ENCODE measurements at places on chromosomes 1 and 21.

- no peak for DNase-seq
These were observed 27.2 kb upstream of the NFIA start for GRCh38 chr1:61055110-61055614.

DNA sequence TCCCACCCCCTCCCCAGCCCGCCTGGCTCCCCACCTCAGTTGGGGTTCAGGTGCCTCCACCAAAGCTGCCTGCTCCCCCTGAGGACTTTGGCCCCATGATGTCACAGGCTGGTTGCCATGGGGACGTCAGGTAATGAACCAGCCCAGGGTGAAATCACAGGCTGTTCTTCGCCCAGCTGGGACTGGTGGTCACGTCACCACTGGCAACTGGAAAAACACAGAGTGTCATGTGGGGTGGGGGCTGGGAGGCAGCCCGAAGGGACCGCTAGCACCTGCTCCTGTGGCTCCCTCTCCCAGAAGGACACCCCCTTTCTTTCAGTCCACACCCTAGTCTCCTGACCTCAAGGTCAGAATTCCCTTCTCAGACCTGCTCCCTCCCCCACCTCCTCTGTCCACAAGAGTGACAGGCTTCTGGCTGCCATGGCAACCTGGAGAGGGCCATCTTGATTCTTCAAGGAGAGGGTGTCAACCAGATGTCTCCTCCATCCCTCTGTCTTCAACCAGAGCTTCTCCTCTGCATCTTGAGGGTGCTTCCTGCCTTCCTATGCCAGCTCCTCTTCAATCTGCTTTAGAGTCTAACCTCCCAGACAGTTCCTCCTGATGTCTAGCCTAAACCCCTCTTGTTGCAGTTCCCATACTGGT is 6.2 kb downstream of the FAM131C start:
- no peak for DNase-seq

- no peak for DNase-seq
These were observed 14.4 kb downstream of the SARS1 start for GRCh38 chr1:109228167-109228566.

- no peak for DNase-seq
These were observed 53.3 kb upstream of the SYT14 start for GRCh38 chr1:209884665-209885117.

- no peak for DNase-seq
These were observed 12.3 kb downstream of the DDX20 start for GRCh38 chr1:111768023-111768422.

DNA sequence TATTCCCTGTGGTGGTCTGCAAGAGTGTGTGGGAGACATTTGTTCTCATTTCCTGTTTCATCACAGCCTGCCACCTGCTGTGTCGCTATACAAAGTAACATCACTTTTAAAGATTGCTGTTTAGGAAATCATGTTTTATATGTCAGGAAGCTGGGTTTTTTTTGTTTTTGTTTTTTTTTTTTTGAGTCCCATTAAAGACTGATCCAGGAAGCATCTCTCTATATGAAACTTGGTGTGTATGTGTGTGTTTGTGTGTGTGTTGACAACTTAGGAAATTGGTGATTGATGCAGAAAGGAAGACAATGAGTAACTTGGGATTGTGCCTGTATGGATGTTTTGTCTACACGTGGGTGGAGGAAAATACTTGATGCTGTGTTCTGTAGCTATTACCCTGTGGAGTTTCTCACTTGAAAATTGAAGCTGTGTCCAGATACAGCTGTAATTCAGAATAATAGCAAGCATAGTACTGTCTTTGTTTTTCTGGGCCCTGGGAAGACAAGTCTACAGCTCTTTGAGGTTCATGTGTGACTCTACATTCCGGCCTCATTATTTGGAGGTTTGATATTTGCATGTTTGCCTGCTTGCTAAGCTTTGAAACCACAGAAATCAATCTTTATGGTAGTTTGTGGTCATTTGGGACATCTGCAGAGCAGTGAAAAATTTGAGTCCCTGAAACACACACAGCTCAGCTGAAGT is 47.9 kb downstream of the LAMC1 start:
- DNase-seq = no peak

- DNase-seq = no peak
These were observed 131.6 kb downstream of the RRAGC start for GRCh38 chr1:38727684-38728584.

GRCh38 chr1:83055391-83056170 is 943.4 kb downstream of the TTLL7 start:
- no peak for DNase-seq

DNA sequence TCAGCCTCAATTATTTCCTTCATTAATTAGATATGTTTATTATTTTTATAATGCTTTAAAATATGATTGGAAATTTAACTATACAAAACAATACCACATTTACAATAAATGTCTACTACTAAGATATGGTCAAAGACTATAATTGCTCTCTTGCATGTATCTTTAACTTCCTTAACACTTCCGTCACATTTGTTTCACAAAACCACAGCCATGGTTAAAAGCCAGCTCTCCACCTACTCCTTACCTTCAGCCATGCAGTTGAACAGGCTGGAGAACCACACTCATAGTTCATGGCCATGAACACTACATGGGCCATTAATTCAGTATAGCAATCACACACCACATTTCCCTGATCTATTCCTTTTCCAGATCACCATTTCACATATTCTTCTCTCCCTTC is 72.2 kb downstream of the NME7 start:
- DNase-seq = no peak

- DNase-seq = no peak
These were observed 16.5 kb downstream of the CAMK2N1 start for GRCh38 chr1:20469406-20470076.

- no peak for DNase-seq
These were observed 1.2 kb downstream of the PIK3C2B start for GRCh38 chr1:204493145-204493983.

DNA sequence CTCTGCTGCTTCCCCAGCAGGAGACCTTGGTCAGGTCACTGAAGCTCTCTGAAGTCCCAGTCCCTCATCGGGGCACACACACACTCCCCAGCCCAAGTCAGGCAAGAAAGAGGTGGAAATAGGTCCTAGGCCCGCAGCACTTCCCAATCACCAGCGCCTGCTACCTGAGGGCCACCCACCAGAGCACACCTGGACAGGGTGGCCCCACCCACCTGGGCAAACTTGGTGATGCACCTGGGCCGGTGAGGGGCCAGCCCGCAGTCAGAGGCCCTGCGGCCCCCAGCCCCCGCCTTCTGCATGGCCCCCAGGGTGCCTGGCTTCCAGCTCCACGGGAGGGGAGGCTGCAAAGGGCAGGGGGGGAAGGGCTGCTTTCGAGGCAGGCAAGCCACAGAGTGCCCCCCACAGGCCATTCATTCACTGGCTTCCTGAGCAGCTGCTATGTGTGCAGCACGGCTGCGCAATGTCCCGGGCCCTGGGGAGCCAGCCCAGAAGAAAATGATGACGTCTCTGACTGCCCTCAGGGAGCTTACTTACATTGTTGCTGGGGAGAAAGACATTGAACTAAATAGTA is 4.7 kb downstream of the SH2D5 start:
- DNase-seq = no peak

DNA sequence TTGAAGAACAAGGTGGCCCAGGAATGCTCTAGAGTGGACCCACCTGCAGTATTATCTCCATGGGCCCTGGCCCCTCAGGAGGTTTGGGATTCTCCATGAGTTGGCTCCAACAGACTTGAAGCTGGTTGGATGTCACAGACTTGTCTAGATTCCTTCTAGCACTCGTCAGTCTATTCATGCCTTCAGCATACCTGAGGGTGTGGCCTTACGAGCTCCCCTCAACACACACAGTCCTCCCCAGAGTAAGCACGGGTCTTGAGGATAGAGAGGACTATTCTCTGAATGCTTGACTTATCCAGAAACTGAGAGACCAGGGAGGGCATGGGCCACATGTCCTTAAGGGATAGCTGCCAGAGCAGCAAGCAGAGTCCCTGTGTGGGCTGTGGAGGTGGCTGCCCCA is 45.9 kb upstream of the COL6A1 start:
- no peak for DNase-seq
